Central memory CD4-positive, alpha-beta T cell (primary cell): ENCODE measurements at places on chromosomes 6 and 20.

GRCh38 chr6:166266336-166266735, 41.9 kb downstream of the PRR18 start:
- no peak for DNase-seq

DNA sequence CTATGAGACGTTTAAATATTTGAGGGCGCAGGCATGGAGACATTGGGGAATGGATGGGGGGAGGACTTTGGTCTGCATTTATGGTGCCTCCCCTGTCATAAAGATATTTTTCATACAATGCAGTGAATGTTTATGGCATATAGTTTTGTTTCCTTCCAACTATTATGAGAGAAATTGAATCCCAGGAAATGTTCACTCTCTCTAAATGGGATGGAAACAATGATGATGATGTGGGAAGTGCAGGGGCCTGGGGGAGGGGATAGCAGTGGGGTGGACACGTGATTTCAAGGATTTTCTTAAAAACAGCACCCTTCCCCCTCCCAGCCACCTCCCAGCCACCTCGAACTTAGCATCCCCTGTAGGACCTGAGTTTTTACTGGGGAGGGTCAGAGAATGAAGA, 69.9 kb downstream of the TOX2 start:
- no peak for DNase-seq

DNA sequence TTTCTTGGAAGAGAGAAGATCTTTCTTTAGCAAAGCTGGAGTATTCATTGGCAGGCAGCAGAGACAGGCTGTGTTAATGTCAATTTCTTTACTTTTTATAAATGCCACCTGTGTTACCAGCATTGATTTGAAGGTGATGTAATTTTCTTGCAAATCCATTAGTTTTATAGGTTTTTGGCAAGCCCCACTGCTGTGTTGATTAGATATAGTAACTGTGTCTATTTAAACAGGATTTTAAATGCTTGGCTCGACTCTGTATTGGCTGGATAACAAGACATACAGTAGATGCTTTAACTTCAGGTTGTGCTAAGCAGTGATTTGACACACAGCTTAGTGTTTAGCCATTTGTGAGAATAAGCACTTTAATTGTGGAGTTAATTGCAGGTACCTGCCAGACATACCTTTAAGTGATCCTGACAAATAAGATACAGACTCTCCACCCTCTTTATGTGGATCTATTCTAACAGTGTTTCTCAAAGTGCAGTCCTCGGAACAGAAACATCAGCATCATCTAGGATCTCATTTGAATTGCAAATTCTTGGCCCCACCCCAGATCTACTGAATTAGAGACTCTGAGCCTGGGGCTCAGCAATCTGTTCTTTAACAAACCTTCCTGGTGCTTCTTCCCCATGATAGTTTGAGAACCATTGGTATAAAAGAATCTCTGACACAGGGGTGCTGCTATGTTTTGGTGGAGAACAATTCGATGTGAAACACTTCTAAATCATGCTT, 397.5 kb downstream of the HDGFL1 start:
- DNase-seq: no peak

DNA sequence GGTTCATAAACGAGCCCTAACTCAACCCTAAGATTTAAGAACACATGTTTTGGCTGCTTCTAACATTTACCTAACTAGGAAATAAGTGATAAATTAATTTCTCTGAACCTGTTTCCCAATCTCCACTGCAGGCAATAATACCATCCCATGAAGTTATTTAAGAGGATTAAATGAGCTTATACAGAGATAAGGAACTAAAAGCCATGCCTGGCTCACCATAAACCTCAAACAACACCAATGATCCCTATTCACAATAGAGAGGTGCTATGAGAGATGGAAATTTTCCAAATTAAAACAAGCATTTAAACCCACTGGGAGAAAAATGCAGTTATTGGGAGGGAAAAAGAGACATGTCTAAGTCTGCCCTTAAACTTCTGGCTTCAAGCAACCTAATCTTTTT, 33.9 kb upstream of the KLHL31 start:
- no peak for DNase-seq
